ENCODE measurements at places on chromosomes 16 and 17.

- no peak for DNase-seq
Observed at GRCh38 chr17:348692-349425, 3.7 kb downstream of the RPH3AL start.

DNA sequence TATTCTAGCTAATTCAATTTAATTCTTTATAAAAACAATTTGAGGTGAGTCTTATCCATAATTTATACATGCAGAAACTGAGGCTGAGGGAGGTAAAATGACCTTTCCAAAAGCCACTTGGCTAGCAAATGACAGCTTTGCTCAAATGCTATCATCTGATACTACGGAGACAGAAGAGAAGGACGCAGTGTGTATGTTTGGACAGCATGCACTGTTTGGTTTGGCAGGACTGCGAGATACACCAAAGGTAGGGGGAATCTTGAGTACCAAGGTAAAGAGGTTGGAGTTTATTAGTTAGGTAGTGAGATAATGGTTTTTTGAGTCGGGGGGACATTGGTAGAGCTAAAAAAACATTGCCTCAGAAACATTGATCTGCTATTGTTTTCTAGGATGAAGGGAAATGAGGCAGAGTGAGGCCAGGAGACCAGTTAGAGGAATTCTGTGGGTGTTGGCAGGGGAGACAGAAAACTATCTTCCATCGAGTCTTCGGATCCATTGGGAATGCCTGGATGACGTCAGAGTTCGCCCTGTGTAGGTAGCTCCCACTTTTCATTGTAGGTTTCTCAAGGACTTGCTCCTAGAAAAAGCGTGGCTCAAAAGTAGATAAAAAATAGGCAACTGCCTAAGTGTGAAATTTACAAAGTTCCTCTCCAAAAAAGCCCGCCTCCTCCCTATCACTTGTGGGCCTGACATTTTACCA lies 2.5 kb upstream of the HS3ST4 start:
- DNase-seq: no peak

DNA sequence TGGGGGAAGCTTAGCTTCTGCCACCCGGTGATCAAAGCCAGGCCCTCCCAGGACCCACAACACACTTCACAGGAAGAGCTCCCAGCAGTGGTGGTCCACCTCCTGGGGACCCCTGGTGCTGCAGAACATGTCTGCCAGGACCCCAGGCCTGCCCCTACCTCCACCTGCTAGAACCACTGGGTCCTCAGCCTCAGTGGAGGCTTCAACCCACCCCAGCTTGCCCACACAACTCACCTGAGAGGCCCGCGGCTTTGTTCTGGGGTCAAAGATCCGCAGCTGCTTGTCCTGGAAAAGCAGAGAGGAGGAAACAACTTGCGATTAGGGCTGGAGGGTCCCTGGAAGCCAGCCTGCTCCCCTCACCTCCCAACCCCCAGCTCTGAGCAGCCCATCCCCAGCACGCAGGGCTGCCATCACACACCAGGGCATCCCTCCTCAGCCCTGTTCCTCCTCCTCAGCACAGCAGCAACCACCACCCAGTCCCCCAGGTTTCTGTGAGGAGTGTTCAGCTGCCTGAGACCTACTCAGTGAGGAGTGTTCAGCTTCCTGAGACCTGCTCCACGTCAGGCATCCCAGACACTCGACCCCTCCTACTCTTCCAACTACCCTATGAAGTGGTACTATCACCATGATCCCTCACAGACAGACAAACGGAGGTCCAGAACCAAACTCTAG lies 21.2 kb downstream of the CORO7 start:
- DNase-seq: no peak

DNA sequence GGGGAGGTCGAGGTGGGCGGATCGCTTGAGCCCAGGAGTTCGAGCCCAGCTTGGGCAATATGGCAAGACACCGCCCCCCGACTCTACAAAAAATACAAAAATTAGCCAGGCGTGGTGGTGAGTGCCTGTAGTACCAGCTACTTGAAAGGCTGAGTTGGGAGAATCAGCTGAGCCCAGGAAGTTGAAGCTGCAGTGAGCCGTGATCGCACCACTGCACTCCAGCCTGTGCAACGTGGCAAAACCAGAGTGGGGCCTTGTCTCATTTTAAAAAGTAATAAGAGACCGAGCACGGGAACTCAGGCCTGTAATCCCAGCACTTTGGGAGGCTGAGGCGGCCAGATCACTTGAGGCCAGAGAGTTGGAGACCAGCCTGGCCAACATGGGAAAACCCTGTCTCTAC lies 24.4 kb upstream of the ABCC1 start:
- DNase-seq: no peak

GRCh38 chr17:28460901-28461300 lies 12.5 kb upstream of the SLC13A2 start:
- no peak for DNase-seq

DNA sequence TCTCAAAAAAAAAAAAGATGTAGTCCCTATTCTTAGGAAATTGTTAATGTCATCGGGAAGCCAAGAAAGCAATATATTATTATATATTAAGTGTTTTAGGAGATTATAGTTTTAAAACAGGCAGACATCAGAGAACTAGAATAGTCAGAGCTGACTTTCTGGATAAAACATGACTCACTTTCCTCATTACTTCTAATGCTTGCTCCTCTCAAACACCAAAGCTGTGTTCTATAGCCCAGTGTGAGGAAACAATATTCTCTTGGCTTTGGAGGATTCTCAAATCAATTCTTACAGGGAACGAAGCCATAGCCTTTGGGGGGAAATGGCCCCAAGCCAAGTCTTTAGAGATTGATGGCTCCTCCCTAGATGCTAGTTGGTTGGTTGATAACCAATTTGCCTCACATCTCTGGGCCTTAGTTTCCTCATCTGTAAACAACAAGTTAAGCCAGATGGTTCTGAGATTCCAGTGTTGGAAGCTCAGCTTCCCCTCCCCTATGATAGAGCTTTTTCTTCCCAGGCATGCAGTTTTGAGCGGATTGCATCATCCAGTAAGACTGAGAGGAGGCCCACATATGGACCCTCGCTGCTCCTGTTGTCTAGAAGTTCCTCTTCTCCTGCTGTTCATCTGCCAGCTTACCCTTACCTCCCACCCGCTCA lies 12.4 kb downstream of the NMT1 start:
- DNase-seq: no peak

DNA sequence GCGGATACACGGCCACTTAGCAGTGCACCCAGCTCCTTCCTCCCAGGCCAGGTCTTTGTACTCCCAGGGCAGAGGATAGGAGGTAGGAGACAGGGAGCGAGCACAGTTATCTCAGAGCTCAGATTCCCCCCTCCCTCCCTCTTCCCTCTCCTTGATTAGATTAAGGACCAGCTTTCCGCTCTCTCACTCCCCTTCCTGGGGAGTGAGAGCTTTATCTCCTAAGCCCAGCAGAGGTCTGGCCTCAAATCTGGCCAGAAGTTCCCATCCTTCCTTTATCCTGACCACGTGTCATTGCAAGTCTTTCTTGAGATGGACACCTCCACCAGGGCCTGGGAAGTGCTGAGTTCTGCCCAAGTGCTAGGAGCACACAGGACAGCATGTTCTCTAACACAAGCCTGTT lies 5.1 kb downstream of the ARL4D start:
- no peak for DNase-seq

DNA sequence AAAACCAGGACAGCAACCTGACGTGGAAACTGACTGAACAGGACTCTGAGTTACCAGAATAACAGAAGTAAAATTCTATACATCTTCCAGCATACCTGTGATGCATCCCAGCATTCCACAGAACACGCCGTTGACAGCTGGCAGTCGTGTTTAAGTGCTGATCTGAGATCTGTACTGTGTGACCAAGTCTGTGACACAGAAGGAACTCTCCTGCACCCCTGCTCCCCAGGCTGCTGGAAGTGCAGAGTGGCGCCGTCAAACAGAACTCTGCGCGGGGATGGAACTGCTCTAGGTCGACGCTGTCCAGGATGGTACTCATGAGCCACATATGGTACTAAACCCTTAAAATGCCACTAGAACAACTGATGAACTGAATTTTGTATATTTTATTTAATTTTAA lies 804 bp upstream of the ITGAE start:
- DNase-seq: no peak

GRCh38 chr17:75031972-75032719 lies 14.6 kb downstream of the ATP5PD start:
- DNase-seq: no peak

- no peak for DNase-seq
Observed at GRCh38 chr16:25625620-25626019, 66.1 kb upstream of the HS3ST4 start.

DNA sequence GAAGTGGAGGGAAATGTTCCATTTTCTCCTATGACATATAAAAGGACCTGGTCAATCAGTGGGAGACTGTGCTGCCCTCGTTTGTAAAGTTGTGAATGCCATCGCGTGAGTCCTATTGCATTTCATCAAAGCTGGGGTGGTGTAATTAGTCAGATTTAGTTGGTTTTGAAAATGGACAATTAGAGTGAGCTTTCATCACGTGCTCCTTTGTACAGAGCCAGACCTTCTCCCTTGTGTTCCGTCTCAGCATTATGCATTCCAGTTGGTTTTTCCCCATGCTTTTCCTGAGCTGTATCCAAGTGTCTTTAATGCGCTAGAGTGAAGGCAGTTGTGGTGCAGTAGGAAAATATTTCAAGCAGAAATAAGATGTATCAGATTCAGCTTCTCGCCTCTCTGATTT lies 10.4 kb downstream of the SEC14L1 start:
- no peak for DNase-seq

DNA sequence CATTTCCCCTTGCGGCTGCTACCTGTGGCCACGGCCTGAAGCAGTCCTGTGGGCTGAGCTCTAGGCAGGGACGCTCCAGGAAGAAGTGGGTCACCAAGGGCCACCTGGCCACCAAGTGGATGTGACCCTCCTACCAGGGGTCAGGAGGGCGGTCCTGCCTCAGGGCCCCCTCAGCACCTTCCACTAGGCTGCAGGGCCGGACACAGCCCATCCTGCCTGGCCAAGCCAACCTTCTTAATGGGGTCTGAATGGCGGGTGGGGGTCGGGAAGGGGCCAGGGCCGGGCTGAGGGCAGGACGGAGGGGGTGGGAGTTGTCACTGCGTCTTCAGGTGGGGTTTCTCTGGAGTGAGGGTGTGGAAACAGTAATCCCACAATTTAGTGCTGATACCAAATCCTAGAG lies 13.2 kb upstream of the MLKL start:
- no peak for DNase-seq

DNA sequence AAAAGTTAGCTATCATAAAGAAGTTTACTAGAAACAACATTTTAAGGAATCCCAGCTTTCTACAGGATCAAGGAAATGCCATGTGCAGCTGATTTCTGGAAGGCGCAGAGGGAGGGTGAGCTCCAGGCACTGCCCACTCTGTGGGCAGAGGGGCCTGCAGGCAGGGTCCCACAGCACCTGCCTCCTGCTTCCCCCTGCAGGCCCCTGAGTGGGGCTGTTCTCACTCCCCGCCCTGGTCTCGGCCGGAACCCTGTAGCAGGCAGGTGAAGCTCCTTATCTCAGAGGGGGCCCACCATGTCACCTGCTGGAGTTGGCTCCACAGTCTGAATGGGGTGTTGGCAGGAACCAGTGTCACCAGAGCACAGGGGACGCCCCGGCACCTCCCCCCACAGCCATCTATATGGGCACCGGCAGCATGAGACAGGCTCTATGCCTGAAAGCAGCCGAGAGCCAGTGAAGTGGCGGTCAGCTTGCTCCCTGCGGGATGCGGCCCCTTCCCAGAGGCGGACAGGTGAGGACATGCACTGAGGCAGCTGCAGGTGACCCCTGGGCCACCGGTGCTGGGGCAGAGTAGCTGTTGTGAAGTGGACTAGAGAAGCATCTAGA lies 47.6 kb upstream of the FASN start:
- no peak for DNase-seq

GRCh38 chr16:78584213-78584860 lies 484.9 kb downstream of the WWOX start:
- no peak for DNase-seq

DNA sequence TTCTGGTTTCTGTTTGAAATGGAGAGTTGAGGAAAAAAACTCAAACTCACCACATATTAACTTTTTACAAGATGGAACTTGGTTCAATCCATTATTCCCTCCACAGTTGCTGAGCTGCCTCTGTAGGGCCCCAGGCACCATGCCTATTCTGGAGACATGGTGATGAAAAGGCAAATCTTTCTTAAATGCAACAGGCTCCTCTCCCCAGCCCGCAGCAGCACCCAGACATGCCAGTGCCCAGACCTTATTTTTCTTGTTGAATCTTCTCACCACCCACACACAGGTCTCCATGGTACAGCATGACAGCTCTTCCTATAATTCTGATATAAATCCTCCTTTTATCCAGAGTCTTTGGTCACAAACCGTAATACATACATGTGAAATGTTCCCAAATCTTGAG lies 7.6 kb downstream of the CYTH1 start:
- DNase-seq: no peak

GRCh38 chr16:8740775-8741355 lies 56.6 kb downstream of the TMEM186 start:
- DNase-seq: no peak

DNA sequence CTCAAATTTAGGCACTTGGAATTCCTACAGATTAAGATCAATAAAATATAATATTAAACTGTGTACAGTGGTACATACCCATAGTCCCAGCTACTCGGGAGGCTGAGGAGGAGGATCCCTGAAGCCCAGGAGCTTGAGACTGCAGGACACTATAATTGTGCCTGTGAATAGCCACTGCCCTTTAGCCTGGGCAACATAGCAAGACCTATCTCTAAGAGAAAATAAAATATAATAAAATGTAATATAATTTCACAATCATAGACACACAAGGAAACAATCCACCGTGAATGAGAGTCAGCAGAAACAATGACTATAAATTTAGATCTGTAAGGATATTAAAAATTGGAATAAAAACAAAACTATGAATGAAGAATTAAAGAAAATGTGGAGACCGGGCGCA lies 10.0 kb upstream of the TNK1 start:
- DNase-seq: no peak

GRCh38 chr17:59373882-59374495 lies 42.5 kb downstream of the YPEL2 start:
- DNase-seq: no peak

DNA sequence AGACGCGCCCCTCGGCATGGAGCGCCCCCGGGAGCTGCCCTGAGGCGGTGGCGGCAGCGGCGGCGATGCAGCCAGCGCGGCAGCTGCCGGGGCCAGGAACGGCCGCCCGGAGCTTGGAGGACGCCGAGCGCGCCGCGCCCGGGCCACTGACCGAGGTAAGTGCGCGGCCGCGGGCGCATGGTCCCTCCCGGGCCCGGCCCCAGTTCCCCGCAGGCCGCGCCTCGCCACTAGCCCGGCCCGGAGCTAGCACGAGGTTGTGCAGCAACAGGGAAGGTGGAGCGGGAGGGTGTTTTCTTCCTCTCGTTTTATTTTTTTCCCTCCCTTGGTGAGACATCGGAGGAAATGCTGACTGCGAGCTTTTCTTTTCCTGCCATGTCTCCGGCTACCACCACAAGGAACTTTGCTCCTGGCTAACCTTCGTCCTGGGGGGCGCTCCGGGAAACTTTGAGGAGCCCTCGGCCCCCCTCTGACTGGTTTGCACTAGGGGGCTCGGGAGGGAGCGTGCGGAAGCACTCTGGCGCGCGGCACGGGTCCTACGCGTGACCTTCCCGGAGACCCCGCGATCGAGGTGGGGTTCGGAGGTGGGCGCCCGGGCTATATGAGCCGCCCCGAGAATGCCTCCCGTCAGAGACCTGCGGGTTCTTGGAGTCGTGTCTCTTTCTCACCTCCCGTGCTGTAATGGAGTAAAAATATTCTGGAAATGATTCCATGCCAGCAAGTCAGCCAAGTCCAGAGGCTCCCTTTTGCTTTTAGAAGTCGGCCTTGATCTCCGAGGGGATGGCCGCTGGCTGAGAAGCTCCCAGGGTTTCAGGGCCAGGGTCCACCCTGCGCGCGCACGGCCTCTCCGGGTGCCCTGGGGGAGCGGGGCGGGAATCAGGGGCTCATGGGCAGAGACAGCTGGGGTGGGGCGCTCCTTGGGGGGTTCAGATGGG lies 868 bp downstream of the KCNJ12 start:
- DNase-seq: no peak

Measured in right renal pelvis (tissue), 4 donors.